Left forelimb (tissue), 1 donor: ENCODE measurements at places on chromosomes 6 and 20.

GRCh38 chr6:49890988-49891387 is 24.7 kb upstream of the CRISP1 start:
- no peak for DNase-seq

DNA sequence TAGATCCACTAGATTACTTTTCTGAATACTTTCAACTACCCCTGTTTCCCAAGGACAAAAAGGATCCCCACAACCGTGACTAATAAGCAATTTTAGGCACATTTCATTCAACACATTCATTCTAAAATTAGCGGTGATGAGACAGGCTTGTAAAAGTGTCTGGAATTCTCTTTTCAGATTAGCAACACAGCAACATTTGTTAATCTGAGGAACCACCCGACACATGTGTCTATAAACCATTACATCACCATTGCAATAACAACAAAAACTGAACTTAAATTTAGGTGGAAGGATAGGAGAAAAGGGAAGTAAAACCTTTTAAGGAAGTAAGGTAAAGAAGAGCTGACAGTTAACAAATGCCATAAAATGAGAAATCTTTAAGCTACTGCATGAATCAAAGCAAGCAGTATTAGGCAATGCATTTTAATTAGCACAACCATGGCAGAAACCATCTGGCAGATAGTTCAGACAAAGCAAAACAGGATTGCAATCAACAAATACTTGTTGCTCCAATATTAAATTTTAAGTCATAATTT is 49.1 kb downstream of the MAP3K7 start:
- DNase-seq: no peak

DNA sequence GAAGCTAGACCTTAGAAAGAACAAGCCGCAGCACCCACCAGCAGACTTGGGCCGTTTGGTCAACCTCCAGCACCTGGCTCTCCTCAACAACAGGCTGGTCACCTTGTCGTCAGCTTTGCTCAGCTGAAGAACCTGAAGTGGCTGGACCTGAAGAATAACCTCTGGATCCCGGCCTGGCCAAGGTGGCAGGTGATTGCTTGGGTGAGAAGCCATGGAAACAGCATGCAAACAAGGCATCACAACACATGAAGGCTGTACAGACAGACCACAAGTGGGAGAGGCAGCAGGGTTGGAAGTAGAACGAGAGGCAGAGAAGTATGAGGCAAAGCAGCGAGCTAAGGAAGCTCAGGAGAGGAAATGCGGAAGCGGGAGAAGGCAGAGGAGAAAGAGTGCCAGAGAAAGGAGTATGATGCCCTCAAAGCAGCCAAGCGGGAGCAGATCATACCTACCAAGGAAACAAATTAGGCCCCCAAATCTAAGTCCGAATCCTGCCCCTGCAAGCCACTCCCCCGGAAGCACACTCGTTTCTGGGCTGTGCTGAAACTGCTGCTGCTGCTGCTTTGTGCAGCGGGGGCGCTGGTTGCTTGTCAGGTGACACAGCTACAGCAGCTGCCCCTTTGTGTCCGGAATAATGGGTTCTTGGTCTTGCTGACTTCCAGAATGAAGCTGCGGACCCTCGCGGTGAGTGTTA is 121.6 kb upstream of the LGSN start:
- no peak for DNase-seq

DNA sequence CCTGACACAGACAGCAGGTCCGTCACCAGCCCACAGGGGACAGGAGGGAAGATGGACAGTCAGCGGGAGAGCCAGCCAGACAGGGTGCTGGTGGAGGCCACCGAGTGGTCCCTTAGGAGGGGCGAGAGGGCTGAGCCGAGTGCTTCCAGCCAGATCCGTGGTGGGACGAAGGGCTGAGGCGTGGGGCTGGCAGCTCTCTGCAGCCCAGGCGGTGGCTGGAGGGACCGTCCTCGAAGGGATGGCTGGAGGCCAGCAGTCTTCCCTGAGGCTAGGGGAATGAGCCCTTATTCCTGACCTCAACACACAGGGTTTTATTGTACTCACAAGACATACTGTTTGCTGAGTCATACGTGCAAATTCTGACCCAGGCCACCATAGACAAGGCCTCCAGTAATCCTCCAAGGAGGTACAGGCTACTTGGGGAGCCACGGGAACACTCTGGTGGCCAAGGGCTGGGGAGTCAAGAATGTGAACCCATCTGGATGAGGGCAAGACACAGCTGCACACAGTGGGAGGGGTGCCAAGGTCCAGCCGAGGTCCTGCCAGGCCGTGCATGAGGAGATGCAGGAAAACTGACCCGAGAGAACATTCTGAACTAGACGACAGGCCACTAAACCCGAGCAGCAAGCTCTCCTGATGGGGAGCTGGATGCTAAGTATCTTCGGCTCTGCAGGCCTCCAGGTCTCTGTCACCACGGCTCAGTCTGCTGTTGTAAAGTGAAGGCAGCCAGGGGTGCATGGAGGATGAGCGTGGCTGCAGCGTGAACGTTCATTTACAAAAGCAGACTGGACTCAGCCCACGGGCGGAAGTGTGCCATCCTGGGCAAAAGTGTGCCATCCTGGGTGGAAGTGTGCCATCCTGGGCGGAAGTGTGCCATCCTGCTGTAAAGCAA is 242.5 kb downstream of the TTLL2 start:
- peak; percentile 62 for DNase-seq

DNA sequence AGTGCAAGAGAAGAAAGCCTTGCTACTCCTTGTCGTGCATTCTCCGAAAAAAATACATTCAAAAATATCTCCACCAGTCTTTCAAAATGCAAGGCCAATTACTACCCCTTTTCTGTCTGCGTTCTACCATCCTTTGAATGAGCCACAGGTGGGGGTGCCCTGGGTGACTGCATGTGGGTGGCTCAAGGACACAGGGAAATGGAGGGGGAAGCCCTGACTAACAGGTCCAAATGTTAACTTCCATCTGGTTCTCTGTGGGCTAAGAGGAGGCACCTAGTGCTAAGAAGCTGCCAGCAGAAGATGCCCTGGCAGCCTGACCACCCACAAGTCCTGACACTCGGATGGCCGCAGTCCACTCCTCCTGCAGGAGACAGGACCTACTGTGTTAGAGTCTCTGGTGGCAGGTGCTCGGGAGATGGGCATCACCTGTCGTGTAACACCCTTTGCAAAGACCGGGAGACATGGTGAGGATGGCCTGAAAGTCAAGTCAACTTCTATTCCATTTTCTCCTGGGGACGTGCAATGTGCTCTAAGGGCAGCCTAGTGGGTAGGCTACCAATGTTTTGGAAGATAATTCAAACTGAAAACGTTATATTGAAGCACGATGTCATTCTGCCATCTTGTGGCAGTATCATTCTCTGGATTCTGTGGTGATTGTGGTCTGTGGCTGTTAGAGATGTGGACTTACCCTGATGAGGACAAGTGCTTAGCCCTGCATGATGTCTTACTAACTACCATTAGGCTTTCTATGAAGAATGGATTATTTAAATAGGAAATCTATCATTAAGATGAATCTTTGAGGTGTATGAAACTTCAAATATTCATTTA is 27.4 kb upstream of the IGF2R start:
- no peak for DNase-seq

GRCh38 chr6:152474354-152474753 is 162.8 kb downstream of the SYNE1 start:
- no peak for DNase-seq

DNA sequence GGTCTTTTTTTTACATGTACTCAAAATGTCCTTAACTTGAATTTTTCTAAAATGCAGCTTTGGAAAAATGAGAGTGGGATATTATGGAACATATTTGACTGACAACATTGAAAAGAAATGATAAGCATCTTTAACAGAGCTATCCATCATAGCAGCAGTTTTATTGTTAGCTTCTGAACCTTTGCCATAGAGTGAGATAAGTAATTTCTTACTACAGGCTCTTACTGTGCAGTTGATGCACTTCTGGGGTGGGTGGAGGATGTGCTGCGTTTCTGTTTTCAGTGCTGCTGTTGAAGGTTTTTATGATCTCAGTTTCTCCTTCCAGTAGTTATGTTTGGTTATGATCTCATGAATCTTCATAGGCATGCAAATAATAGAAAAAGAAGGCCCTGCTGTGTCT is 267.0 kb downstream of the TMEM242 start:
- DNase-seq: no peak

DNA sequence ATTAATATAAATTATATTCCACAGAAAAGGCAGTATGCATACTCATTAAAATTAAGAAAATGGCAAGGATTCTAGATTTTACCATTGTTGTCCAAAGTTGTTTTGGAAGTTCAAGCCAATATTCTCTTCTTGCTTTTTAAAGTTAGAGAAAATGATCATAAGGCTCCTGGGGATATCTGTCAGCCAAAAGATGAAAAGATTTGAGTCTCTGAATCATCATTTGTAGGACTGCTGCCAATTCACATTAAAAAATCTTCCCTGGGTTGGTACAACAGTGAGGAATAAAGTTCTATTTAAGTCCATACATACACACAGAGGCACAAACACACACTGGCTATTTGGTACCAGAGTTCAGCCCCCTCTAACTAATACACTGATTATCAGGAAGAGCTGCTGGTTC is 620.1 kb downstream of the COL12A1 start:
- no peak for DNase-seq

- DNase-seq: peak; percentile 65
Observed at GRCh38 chr6:10412461-10413261, 2.2 kb downstream of the TFAP2A start.

- DNase-seq: no peak
Observed at GRCh38 chr6:104784884-104785283, 74.8 kb downstream of the HACE1 start.
